Activated naive CD4-positive, alpha-beta T cell treated with anti-CD3 and anti-CD28 coated beads, Interleukin-2, amount 50 U/mL, for 16 hours (primary cell): ENCODE measurements at places on chromosomes 1 and 21.

DNA sequence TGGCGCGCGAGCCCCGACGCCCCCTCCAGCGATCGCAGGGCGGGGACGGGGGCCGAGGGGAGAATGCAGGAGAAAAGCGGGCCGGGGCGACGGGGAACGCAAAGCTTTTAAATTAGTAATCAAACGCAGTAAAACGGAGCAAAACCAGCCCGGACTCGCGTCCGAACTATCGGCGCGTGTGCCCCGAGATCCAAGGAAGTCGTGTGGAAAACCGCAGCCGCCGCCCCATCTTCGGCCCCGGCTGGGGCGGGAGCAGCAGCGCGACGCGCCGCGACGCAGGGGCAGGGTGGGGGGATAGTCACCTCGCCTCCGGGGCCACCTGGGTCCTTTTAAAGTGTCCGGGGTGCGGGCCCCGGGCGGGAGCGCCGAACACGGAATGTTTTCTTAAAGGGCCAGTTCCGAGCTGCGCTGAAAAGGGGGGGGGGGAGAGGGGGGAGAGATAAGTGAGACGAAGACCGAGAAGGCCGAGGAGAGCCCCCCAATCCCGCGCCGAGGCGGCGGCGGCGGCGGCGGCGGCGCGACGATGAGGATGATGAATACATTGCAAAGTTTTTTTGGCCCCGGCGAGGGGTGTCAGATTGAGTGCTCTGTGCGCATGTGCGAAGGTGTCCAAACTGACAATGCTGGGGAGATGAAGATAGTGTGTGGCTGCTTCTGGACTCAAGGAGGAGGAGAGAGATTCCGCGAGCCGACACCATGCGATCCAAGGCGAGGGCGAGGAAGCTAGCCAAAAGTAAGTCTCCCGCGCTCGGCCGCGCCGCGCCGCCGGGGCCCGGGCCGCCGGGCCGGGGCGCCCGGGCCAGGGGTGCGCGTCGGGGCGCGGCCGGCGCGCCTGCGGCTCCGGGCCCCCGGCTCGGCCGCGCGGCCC, at the start of gene PRDM16:
PRDM16 (plus strand) TSS at position 640 of the 868 bp plus-strand sequence; CDS start at position 697, 57 bp downstream.
- DNase-seq: peak; percentile 39

DNA sequence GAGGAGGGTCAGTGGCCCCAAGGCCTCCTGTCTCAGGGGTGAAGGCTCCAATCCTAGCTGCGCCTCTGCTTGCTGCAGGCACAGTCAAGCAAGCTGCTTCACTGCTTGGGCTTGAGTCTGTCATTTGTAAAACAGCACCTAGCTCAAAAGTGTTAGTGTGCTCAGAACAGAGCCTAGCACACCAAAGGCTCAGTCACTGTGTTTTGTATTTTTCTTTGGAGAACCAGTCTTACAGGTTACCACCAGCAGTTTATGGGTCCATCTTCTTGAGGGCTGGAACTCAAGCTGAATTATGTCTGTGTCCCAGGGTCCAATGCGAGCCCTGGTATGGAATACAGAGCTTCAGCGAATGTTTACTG, 113.6 kb downstream of the DMRTB1 start:
- no peak for DNase-seq

- no peak for DNase-seq
These were observed 115.4 kb upstream of the EDN2 start for GRCh38 chr1:41599912-41600311.

DNA sequence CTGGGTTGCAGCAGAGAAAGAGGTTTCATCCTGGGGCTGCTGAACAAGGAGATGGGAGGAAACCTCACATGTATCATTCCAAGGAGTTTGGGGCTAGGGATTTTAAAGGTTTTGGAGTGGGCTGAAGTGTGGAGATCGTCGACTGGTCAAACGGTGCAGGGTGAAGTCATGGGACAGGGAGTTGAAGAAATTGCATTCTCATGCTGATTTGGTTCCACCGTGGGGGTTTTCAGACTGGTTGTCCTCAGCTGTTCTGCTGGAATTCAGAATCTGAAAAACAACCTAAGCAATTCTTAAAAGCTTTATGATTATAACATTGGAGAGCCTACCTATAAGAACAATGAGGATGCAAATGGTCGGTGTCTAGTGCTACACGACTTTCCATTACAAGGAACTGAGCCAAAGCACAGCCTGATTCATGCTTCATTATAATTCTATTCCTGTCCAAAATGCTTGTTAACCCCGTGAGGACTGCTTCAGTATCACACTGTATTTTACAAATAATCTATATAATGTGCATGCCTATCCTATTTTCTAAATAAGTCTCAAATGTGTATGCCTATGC, 242.7 kb downstream of the TM2D1 start:
- no peak for DNase-seq

DNA sequence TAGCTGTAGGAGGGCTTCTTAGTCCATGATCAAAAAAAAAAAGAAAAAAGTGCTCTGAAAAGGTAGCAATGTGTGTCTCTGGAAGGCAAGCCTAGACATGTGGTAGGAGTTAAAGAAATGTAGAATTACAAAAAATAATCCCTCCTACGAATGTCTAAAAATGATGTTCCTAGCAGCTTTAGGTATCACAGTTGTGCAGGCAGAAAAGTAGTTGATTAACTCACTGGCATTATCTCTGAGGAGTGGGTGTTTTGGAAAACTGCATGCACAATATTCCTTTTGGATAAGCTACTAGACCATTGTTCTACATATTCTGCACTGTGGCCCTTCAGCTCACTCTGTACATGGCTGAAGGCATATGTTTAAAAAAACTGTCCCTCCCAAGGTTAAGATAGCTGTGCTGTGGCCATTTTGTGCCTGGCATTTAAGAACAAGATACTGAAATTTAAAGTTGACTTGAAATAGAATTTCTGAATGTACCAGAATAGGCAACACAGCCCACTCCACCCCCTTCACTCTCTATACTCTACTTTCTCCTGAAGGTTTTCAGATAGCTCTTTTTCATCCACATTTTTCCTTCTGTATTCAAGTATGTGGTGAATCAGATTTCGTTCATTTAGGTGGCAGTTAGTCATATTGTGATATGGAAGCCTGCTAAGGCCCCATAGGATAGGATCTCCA, 463.9 kb upstream of the LRRC7 start:
- DNase-seq: no peak
